ENCODE measurements at places on chromosomes 16 and 17. TPM values are rescaled to one million over a fixed set of nuclear protein-coding genes. Genes with fewer than 3 reads are reported as not detected.

TPSAB1 gene
- total RNA-seq, result not detected

ITGAD gene
- total RNA-seq, result 1.5 TPM

TNFSF12 gene
- total RNA-seq, result 15.1 TPM

NGFR gene
- total RNA-seq, result 3.9 TPM

TIGD7 gene
- total RNA-seq, result 11.5 TPM

FLOT2 gene
- total RNA-seq, result 168 TPM

NPW gene
- total RNA-seq, result 1.3 TPM

TP53TG3B gene
- total RNA-seq, result not detected

PDPK1 gene
- 79.0 TPM for total RNA-seq

ADAMTS18 gene
- 0.82 TPM for total RNA-seq

CENPX gene
- 86.9 TPM for total RNA-seq

MRPL10 gene
- 18.4 TPM for total RNA-seq

ADCY7 gene
- total RNA-seq, result 105 TPM

ABCA10 gene
- total RNA-seq, result 26.6 TPM

MFSD11 gene
- total RNA-seq, result 57.5 TPM

PPY gene
- not detected for total RNA-seq

GNAO1 gene
- 1.0 TPM for total RNA-seq

SLC25A11 gene
- total RNA-seq, result 65.8 TPM

ZNF469 gene
- 3.0 TPM for total RNA-seq

CHST4 gene
- total RNA-seq, result 0.95 TPM

MYL11 gene
- total RNA-seq, result not detected

C16orf90 gene
- not detected for total RNA-seq

SPATA2L gene
- 17.3 TPM for total RNA-seq

TBC1D3H gene
- total RNA-seq, result not detected

MRC2 gene
- 78.8 TPM for total RNA-seq

PNMT gene
- total RNA-seq, result 1.9 TPM

EPX gene
- 0.14 TPM for total RNA-seq

ABCA8 gene
- 10.5 TPM for total RNA-seq
